Astrocyte of the cerebellum (primary cell): ENCODE measurements at places on chromosomes 7 and 10.

GRCh38 chr7:77362905-77363304 is 53.2 kb downstream of the GSAP start:
- DNase-seq: no peak

DNA sequence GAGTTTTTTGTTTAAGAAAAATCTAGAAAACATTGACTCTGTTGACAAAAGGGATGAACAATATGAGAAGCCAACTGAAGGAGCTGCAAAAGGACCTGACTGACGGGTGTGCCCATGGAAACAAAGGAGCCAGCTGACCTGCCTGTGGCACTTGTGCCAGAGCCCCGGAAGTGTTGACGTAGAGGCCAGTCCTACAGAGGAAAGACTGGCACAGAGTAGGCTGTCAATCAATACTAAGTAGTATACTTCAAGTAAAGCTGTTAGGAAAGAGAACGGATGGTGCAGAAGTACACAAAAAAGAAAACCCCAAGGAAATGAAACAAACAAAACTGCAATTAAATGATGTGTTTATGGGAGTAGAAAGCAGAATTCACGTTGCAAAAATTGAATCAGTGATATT is 19.0 kb upstream of the ABI1 start:
- no peak for DNase-seq

DNA sequence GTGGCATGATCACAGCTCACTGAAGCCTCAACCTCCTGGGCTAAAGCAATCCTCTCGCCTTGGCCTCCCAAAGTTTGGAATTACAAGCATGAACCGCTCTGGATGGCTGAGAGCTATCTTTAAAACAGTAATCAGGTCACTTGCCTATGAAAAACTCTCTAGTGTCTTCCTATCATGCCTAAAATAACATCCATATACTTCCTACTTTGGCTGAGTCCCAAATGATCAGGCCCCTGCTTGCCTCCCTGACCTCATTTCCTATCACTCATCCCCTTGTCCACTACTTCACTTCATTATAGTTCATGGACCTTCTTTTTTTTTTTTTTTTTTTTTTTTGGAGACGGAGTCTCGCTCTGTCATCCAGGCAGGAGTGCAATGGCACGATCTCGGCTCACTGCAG is 28.0 kb downstream of the SEPTIN7 start:
- DNase-seq: no peak

GRCh38 chr10:133186416-133187090 is 26.5 kb downstream of the KNDC1 start:
- no peak for DNase-seq

GRCh38 chr10:102236006-102236405 is 5.3 kb downstream of the PITX3 start:
- no peak for DNase-seq

GRCh38 chr10:71966046-71967004 is 2.1 kb downstream of the CHST3 start:
- no peak for DNase-seq

GRCh38 chr10:131400513-131400912 is 89.0 kb upstream of the TCERG1L start:
- no peak for DNase-seq

DNA sequence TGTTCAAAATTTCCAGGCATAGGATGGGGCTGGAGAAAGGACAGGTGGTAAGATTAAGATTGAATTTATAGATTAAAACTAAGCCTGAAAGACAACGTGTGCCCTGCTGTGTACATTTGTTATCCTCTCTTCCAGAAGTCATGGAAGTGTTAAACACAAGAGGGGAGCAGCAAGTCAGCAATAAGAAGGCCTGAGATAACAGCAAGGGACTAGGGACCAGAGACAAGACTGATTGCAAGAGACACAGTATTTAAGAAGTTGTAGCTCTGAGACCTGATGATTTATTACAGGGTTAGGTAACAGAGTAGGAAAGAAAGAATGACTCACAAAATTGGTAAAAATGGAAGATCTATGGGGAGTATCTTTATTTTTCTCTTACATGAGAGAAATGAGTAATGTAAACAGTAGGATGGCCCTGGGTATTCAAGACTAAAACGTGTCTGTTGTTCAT is 55.7 kb upstream of the COL1A2 start:
- no peak for DNase-seq

DNA sequence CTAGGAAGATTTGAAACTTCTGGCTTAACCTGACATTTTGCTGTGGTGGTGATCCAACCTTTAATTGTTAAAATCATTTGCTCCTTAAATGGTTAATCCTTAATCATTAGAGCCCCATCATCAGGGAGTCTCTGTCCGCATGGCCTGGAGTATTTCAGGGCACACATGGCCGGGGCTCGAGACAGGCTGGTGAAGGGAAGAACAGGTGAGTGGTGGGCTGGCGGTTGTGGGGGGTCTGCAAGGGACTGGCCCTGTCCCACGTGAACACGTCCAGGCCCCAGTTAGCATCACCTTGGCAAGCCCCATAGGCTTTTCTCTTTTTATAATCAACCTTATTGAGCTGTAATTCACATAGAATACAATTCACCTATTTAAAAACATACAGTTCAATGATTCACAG is 109.5 kb downstream of the DNAJB6 start:
- no peak for DNase-seq

DNA sequence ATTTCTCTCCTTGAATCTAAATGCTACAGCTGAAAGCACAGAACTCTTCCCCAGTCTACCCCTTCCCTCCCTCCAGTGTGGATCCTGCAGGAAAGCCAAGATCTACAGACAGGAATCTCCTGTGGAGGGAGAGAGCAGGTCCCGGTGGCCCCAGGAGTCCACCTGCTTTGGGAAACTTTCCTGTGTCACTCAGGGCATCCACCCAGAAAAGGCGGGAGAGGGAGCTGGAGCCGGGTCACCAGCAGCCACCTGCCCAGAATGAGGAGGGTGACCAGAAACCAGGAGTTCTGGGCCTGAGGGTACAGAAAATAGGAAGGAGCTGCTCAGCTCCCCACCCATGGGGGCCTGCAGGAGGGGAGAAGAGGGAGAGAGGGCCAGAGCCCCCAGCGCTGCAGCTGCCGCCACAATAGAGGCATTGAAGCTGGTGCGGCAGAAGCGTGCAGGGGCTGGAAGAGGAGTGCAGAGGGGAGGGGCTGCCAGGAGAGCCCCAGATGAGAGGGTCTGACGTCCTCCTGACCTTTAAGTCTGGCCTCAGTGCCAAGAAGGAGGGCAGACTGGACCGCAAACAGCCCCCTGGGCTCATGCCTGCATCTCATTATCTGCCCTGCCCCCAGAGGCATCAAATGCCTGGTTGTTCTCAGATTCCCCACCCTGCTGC is 56.3 kb upstream of the TMEM72 start:
- DNase-seq: no peak

DNA sequence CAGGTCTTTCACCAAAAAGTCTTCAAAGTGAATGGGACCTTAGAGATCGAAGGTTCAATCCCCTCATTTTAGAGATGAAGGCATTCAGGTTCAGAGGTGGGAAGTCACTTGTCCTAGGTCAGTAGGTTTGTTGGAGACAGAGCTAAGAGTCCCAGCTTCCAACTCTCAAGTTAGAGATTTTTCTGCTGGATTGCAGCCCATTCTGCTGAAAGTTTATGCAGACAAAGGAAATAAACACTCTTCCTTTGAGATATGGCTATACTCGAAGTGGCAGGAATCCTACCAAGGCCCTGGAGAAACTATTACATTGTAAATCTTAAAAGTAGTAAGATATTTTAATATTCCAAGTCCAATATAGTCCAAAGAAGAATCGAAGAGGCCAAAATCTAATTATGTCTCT is 64.4 kb downstream of the LYZL1 start:
- no peak for DNase-seq

DNA sequence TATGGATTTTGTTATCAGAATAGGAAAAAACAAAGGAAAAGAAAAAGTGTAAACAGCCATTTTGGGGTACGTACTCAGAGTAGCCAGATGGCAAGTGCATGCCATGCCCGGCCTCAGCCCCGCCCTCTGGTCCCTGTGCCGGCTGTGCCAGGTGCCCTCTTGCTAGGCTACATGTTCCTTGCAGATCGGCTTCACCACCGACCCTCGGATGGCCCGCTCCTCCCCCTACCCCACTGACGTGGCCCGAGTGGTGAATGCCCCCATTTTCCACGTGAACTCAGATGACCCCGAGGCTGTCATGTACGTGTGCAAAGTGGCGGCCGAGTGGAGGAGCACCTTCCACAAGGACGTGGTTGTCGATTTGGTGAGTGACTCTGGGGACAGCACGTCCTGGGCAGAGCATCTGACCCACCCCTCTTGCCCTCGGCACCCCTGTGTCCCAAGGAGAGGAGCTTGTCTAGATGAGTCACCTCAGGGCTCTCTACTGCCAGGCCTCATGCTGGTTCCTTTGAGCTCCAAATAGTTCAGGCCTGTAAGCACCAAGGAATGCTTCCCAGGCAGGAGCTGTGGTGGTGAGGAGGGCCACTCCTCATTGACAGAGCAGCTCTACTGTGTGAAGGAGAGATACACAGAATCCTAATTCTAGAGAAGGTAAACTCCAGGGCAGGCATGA is 54.9 kb upstream of the ZMIZ2 start:
- DNase-seq: peak; percentile 74

DNA sequence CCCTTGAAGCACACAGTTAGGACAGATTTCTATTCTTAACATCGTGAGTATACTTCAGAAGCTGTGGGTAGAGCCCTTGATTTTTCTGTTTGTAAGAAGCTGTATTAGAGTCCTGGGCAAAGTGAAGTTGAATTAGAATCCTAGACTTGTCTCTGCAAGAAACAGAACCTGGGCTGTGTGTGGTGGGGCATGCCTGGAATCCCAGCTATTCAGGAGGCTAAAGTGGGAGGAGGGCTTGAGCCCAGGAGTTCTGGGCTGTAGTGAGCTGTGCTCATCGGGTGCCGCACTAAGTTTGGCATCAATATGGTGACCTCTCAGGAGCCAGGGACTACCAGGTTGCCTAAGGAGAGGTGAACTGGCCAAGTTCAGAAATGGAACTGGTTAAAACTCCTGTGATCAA is 183.4 kb downstream of the GNAI1 start:
- no peak for DNase-seq

DNA sequence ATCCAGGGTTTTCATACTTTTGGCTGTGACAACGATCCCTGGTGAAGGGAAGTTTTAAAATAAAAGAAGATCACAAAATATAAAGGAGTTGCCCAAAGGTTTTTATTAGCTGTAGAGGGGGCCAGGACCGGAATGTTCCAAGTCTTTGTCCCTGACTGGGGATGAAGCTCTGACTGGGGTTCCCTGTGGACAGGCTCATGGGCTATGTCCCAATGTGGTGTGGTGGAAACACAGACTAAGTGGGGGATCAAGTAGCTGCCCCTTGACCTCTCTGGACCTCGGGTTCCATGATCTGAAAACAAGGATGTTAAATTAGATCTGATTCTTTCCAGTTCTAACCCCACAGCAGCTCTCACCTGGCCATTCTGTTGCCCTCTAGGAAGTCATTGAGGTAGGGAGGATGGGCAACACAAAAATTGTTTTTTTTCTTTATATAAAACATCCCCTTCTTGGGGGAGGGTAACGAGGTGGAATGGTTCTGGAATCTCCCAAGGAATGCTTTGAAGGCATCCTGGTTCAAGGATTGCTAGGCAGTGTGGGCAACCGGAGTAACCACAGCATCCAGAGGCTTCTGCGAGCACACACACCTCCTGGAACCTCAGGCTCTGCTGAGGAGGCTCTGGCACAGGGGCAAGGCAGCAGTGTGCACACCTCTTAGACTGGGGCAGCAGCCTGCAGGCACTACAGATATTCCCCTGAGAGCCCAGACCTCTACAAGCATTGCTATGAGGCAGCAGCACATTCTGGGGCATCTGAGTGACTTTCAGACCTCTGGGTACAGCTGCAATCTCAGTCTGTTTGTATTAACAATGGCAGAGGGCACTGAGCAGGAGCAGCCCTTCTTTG is 21.4 kb upstream of the CRYGN start:
- DNase-seq: no peak

- DNase-seq: no peak
These were observed 184.1 kb downstream of the ABCA13 start for GRCh38 chr7:48355346-48355745.

DNA sequence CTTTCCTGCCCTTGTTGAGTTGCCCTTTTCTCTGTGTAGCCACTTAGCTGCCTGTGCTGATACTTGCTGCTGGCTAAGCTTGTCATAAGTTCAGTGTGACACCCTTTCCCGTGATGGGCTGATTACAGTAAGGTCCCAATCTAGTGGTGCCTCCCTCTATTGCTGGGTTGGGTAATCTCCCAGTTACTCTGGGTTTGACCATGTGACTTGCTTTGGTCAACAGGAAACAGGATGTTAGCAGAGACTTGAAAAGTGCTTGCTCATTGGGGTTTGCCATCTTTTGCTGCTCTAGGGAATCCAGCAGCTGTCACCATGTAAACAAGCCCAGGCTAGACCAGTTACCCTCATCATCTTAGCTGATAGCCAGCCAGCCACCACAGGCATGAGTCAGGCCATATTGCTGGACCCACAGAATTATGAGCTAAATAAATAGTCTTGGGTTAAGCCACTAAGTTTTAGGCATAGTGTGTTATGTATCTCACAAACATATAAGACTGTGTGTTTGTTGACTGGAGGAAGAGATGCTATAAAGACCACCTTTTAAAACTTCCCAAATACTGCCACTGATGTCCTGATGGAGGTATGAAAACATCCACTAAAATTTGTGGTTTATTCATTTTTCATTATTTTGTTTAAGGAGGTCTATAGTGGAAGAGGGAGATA is 4.0 kb upstream of the LEP start:
- DNase-seq: peak; percentile 6

- no peak for DNase-seq
These were observed 79.0 kb upstream of the CHST15 start for GRCh38 chr10:124172181-124172916.

GRCh38 chr10:61330669-61331068 is 122.5 kb downstream of the TMEM26 start:
- DNase-seq: no peak

GRCh38 chr10:22379059-22379458 is 33.8 kb downstream of the SPAG6 start:
- no peak for DNase-seq

DNA sequence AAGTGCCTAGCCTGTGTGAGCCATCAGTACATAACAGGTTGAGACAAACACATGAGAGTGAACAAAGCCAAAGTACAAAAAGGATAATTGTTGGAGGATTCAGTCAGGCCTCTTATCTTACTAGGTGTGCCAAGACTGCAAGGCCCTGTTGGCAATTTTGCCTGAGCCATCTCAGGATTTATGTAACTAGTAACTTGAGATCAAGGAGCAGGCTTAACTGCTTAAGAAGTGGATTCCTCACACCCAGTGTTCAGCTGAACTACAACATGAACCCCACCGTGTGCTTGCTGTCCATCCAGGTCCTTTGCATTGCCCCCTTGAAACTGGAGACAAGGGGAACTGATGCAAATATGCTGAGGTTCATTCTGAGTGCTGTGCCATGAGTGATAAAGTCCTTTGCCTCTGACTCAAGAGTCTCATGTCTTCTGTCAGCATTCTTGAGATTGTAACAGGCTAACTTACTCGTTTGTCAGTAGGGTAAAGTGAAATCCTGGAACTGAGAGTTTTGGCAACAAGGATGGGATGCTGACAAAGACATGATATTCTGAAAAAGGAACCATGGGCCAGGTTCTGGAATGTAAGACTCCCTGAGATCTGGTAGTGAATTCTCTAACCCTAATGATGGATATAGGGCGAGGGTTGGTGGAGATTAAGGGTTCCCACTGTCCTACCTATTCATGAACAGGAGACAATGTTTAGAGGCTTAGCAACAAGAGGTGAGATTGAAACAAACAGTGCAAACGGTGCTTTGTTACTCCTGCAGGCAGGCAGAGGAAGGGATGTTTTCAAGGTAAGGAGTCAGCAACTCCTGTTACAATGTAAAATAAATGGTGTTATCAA is 44.1 kb upstream of the GATAD1 start:
- DNase-seq: no peak

GRCh38 chr10:119120413-119120867 is 16.5 kb downstream of the DENND10 start:
- no peak for DNase-seq
